ENCODE measurements at places on chromosomes 7 and 10.

GRCh38 chr7:75038508-75038907 lies 35.1 kb downstream of the RCC1L start:
- DNase-seq, result no peak

GRCh38 chr10:11331726-11332125 lies 279.7 kb downstream of the USP6NL start:
- DNase-seq, result no peak

GRCh38 chr7:128071801-128072200 lies 40.6 kb upstream of the LRRC4 start:
- DNase-seq, result no peak

- DNase-seq, result no peak
Measured at GRCh38 chr7:74174606-74175082, 488 bp downstream of the EIF4H start.
